ENCODE measurements at places on chromosomes 5 and 9.

- no peak for DNase-seq
Observed at GRCh38 chr9:115799734-115800133, 353.9 kb upstream of the PAPPA start.

DNA sequence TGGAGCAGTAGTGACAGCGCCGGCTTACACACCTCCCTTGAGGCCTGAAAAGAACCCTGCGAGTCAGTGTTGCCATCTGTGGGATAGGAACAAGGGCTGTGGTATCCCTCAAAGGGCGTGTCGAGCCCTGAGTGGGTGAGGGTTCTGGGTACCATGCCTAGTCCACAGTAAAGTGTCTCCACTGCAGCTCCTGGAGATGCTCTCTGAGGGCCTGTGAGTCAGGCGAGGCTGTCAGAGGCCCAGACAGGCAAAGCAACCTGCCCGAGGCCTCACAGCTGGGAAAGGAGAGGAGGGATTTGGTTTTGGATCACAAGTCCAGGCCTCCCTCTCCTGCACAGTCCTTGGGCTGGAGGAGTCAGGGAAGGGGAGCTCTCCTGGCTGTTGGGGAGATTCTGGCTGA lies 6.1 kb downstream of the PRRX2 start:
- no peak for DNase-seq

GRCh38 chr9:89420397-89421178 lies 77.3 kb downstream of the SEMA4D start:
- no peak for DNase-seq

DNA sequence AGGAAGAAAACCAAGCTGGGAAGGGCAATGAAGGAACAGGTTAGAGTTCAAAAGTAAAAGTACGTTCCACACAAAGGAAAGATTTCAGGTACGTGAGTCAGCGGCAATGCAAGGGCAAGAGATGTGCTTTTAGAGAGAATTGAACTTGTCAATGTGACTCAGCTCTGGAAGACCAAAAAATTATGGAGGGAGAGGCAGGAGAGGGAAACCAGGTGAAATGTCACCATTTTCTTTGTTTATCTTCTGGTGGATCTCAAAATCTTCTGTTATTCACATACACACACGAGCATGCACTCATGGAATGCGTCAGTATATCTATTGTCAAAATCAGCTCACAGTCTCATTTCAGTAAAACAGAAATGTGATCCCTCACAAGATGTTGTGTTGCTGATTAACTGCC lies 148.8 kb upstream of the RFX3 start:
- no peak for DNase-seq

Data from iPS-NIHi11 (cell line).